ENCODE measurements at places on chromosomes 1 and 21.

DNA sequence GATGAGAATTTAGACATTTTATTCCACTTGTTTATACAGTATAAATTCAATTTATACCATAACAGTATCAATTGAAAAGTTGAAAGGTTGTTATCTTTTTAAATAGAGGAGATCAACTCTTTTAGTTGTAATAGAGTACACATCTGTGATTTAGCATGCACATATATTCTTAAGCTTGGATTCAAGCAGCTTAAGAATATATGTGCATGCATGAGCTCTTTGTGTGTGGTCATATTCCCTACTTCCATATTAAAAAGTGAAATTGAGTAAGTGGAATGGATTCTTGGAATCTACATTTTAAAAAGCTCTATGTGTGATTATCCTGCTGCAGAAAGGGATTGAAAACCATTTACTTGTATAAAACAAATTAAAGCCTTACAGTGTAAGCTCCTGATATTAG is 71.9 kb downstream of the SYCP1 start:
- no peak for DNase-seq

- no peak for DNase-seq
These were observed 499.6 kb upstream of the B3GALT2 start for GRCh38 chr1:193685986-193686385.

GRCh38 chr1:226123212-226123560 is 60.7 kb downstream of the H3-3A start:
- no peak for DNase-seq

DNA sequence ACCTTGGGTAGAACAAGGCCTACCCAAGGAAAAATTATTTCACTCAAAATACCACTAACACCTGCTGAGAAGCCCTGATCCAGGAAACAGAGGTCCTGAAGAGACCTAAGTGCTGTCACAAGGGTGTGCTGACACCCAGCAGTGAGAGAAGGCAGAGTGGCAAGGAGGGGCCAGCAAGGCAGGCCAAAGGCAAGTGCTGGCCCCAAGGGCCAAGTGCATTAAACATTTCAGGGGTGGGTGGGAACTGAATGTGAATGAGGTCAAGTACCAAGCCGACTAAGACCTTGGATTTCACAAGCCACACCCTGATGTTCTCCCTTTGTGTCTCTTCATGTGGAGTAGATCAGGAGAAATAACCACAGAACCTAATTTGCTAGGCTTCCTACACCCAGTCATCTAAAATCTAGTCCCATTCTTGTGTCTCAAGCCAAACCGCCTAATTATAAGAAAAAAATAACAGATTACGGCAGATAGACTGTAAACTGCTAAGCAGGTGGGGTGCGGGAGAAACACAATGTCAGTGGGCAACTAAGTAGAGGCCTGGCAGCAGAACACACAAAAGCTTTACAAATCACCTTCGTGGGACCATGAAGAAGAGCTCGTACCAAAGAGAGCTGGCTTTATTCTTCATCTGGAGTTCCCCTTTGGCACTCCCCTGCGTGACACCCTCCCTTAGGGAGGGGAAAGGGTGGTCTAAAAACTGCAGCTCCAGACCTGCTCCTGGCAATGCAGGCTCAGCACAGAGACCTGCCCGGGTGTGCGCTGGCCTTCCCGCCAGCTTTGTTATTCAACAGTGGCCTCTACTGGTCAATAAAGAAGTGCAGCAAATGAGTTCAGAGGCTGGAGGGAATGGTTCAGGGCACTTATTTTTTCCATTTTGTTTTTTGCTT is 8.7 kb downstream of the UBE2G2 start:
- peak; percentile 78 for DNase-seq

DNA sequence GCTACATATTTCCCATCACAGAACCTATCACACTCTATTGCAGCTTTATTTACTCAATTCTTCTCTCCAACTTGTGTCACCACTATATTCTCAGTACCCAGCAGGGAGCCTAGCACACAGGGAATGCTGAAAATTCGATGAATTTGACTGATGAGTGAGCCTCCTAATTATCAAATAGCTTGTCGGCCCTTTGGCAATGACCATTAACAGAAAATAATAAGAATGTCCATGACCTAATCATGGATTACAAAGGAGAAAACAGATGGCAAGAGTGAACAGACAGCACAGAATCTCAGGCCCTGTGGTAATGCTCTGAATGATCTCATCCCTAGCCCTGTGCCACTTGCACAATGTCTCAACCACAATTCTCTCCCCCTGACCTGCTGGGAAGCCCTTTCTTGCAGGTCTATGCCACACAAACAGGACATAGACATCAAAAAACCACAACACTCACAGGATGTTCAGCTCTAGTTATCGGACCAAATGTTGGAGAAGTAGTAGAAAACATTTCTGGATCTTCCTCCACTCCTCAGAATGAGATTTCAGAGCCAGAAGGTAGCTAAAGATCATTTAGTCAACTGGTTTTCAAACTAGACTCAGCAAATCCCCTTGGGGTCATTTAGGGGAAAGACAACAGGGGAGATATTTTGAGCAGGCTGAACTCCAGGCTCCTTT is 68.4 kb downstream of the LUZP1 start:
- no peak for DNase-seq

- no peak for DNase-seq
These were observed 1806.8 kb downstream of the BRINP3 start for GRCh38 chr1:188670837-188671236.

DNA sequence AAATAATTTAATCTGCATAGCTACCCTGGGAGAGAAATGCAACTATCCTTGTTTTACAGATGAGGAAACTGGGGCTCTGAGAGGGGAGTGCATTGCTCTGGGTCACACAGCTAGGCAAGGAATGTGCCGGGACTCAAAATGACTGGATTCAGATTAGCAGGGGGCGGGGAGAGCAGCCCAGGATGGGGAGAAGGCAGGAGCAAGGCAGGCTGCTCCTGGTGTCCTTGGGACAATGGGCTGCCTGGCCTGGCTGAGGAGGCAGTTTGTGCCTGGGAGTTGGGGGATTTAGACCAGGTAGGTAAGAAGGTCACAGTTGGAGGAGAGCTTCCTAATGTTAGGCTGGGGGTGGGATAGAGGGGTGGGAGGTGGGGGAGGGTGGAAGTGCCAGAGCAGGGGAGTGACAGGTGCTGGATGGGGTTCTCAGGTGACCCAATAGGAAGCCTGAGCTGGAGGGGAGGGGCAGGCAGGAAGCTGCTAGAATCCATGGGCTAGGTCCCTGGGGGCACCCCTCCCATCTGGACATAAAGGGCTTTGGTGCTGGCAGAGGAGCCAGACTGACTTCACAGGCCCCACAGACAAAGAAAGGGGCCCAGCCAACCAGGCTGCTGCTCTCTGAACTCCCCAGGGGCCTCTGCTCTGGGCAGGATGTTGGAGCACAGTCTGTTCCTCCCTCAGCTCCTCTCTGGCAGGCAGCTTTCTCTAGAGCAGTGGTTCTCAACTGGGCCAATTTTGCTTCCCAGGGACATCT is 29.0 kb downstream of the TRIM62 start:
- DNase-seq, result peak; percentile 70

GRCh38 chr1:198902655-198903054 is 263.8 kb downstream of the PTPRC start:
- DNase-seq, result no peak

GRCh38 chr21:25359724-25360123 is 247.6 kb downstream of the MRPL39 start:
- no peak for DNase-seq

DNA sequence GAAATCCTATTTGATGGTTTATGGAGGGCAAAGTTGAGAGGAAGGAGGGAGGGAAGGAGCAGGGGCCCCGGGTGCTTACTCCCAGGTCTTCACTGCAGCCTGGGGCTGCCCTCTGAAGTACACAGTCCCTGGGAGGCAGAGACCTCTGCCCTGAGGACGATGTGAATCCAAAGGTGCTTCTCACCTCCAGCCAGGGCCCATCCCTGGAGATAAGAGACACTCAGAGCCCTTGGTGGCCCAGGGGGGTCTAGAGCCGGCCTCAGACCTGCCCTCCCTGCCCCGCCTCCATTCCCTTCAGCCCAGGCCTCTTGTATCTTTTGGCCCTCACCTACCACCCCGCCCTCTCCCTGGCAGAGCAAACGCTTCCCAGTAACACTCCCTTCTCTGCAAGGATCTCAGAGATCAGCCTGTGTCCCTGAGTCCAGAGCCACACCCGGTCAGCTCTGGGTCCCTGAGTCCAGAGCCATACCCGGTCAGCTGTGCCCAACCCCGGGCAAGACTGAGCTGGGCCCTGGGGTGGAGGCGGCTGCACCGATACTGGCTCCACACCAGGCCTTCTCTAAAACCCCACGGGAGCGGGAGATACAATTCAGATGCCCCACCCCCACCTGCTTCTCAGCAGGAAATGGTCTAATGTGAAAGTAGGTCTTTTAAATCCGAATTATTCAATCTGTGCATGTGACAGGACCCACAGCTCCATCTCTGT is 3.6 kb upstream of the GNB1 start:
- no peak for DNase-seq

- no peak for DNase-seq
These were observed 559 bp downstream of the BACH1 start for GRCh38 chr21:29299046-29299915.

Data from ecto neural progenitor cell (in vitro differentiated cells).